ENCODE measurements at places on chromosomes 12 and 14.

DNA sequence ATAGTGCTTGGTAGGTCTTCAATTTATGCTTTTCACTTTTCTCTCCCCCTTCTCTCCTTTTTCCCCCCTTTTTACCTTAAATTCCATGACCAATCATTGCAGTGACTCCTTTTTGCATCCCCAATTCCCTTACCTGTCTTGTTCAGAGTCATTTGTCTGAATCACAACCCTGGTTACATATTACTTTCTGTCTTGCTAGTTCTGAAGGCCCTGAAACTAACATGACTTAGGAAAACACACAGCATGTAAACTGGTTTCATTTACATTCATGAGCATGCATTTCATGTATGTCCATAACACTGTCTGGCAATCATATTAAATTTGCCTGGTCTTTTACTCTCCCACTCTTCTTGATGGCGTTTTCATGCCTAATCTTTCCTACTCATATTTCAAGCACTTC lies 20.3 kb upstream of the FOXG1 start:
- no peak for DNase-seq

GRCh38 chr12:43113135-43113534 lies 438.9 kb downstream of the ADAMTS20 start:
- DNase-seq, result no peak

- no peak for DNase-seq
Observed at GRCh38 chr12:106647793-106648514, 65.2 kb downstream of the RFX4 start.

DNA sequence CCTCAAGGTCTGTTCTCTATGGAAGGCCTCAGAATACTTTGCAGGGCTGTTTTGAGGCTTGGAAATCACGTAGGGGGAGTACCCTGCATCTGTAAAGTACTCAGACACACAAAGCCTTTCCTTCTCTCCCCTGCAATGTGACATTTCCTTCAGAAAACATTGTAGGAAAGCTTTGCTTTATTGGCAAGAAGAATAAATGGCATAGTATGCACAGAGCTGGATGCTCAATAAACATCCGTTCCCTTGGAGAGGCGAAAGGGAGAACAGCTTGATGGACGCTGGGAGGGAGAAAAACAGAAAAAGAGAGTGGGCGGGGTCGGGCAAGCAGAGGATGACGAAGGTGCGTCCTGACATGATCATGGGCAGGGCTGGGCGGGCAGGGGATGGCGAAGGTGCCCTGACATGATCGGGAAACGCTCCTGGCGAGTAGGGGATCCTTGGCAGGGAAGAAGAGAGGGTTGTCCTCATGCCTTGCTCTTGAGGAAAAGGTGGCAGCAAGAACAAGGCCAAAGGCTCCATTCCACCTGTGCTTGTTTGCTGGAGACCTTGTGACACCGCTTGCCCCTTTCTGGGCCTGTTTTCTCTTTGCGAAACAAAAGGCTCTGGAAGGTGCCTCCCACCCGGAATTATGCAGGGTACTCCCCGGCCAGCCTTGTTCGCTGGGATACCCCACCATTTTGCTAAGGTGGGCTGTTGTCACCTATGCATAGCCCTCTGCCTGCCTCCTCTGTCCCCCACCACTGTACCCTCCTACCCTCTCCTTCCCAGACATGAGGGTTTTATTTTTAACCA lies 21.1 kb downstream of the IRF2BPL start:
- DNase-seq, result no peak

DNA sequence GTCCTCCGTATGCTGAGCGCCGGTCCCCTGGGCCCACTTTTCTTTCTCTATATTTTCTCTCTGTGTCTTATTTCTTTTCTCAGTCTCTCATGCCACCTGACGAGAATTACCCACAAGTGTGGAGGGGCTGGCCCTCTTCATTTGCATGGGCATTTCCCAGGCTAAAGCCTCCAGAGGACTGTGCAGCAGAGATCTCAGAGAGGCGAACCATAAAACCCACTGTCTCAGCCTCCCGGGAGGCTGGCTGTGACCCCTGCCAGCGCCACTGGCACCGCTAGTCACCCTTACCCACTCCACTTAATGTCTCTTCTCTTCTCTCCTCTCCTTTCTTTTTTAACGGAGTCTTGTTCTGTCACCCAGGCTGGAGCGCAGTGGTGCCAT lies 7.1 kb upstream of the SERPINA9 start:
- no peak for DNase-seq

GRCh38 chr12:109885616-109886015 lies 5.3 kb upstream of the GLTP start:
- DNase-seq, result no peak

GRCh38 chr14:70045310-70045709 lies 143.4 kb downstream of the SLC8A3 start:
- DNase-seq, result no peak

- DNase-seq, result no peak
Observed at GRCh38 chr12:124422570-124423523, 128.0 kb downstream of the RFLNA start.

DNA sequence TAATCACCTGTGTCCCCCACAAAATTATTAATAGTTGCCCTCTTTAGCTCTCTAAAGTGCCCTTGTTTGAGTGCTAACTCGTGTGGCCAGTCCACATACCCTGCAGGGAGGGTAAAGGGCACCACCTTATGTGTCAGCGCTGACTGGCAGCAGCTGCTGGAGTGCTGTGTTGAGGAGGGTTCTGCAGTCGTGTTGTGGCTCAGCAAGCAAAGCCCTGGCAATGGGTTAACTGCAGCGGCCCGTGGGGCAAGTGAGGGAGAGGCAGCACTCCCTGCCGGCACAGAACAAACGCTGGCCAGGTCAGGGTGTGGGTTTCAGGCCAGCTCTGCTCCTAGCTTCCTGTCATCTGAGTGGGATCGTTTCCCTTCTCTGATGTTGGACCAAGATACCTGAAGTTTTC lies 369.8 kb downstream of the CACNA1C start:
- no peak for DNase-seq

- no peak for DNase-seq
Observed at GRCh38 chr12:123044351-123044750, 63.9 kb downstream of the ARL6IP4 start.

GRCh38 chr12:125966641-125967040 lies 901.4 kb downstream of the AACS start:
- DNase-seq, result no peak

- no peak for DNase-seq
Observed at GRCh38 chr14:70100071-70100470, 88.7 kb downstream of the SLC8A3 start.

GRCh38 chr14:56244138-56244789 lies 126.1 kb downstream of the PELI2 start:
- no peak for DNase-seq

- no peak for DNase-seq
Observed at GRCh38 chr12:3366451-3367110, 124.4 kb upstream of the PRMT8 start.

DNA sequence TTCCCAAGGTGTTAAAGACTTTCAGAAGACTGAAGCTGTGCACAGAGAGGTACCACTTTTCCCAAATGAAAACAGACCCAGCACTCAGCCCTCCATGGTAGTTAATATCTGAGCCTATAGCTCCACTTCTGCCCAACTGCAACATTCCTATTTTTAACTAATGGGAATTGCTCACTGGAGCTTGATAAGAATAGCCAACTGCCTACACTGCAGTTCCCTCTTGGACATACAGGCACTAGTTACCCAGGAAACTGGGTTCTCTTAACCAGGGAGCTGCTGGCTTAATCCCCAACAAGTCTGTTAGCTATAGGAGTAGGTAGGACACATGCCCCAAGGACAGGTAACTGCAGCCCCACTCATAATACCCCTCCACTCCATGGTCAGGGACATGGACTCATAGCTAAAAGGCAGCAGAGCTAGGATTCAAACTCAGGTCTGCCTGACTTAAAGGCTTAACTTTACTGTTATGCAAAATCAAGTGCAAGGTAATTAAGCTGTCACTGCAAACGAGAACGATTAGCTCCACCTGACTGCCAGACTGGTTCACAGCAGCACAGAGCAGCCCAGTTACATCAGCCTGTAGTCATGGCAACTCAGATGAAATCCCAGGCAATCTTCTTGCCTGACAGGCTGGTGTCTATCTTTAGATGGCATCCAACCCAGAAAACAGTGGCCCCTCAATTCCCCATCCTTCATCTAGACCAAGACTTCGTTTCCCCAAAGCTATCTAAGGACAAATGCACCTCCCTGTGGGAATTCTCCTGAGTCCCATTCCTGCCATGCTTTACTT lies 77.1 kb upstream of the ACTN1 start:
- DNase-seq, result no peak

GRCh38 chr12:123877968-123878367 lies 94.7 kb downstream of the CCDC92 start:
- no peak for DNase-seq

DNA sequence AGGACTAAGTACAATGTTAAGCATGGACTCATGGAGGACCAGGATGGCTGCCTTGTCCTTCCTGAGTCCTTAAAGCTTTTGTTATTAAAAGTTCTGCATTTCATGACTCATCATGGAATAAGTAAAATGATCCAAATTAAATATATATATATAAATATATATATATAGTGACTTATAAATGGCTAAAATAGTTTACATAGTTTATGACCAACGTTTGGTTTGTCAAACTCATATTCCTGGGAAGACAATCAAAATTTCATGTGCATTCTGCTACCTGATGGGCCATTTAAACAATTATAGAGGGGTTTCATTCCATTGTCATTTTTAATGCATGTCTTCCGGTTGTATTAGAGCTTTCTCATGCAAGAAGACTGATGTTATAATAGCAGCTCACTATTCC lies 1190.7 kb downstream of the FSCB start:
- no peak for DNase-seq

- no peak for DNase-seq
Observed at GRCh38 chr14:34684578-34684977, 29.8 kb downstream of the CFL2 start.

DNA sequence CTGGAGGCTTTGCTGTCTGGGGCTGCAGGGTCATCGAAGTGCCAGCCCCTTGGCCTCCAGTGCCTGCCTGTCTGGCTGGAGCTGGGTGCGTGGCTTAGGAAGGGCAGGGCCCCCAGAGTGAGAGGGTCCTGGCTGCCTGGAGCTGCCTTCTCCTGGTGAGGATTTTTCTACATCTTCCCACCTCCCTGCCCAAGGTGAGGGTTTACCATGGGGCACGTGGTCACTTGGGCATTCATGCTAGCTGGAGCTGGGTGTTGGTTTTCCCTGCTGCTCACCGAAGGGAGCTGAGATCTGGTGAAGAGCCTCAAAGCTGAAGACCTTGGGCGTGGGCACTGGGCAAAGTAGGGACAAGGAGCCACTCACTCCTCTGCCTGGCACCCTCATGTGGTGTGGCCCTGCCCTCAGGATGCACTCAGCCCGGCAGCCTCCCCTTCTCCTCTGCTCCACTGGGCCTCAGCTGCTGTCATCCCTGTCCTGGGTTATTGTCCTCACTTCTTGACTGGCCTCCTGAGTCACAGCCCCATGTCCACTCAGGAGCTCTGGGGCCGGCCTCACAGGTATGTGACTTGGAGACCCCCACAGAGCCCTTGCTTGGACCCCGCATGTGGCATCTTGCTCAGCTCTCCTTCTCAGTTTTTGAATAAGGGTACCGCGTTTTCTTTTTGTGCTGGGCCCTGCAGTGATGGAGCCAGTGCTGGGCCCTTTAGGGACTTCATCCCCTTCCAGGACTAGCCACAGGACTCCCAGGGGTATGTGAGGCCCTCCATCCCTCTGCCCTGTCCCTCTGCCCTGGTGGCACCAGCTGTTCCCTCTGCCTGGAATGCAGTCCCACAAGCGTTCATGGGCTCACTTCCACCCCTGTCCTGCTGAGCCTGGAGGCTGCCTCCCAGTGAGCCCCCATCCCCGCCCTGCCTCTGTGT lies 1.6 kb downstream of the CEP170B start:
- DNase-seq, result no peak

GRCh38 chr12:115763376-115763775 lies 514.1 kb downstream of the MED13L start:
- DNase-seq, result no peak

GRCh38 chr12:43964961-43965360 lies 129.1 kb downstream of the TMEM117 start:
- DNase-seq, result no peak

- no peak for DNase-seq
Observed at GRCh38 chr12:46087916-46088439, 97.6 kb upstream of the SCAF11 start.

DNA sequence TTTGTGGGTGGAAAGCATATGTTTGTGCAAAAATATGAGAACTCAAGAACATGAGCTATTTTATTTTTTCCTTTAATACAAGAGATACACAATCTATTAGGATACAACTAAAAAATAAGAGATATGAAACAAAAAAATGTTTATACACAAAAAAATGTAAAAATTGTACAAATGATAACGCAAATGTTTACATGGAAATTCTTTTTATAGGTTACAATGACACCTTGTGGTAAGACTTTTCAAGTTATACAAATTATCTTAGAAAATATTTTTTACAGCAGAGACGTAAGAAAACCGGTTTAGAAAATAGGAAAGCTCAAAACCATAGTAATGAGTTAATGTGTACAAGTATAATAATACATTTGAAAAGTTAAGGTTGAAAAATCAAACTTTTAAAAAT lies 25.5 kb downstream of the CEP83 start:
- no peak for DNase-seq

DNA sequence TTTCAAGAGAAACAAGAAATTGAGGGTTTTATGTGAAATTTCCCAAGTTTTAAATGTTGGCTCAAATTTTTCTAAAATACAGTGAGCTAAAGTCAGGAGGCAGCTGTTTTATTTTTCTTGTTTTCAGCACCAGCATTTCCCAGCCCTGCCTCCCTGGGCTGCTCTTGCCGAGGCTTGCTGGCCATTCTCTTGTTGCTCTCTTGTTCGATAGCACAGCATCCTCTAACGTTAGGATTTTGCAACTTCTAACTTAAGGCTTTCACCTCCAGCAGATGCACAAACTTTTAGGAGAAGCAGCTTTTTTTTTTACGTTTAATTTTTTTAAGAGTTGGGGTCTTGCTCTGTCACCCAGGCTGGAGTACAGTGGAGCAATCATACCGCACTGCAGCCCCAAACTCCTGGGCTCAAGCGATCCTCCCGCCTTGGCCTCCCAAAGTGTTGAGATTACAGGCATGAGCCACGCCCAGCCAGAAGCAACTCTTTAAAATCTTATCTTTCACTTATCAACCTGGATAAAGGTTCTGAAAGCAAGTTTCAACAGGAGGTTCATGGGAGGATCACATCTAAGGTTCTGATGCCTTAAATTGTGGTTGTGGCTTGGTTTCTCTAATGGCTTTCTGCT lies 40.2 kb downstream of the B4GALNT3 start:
- no peak for DNase-seq

GRCh38 chr12:15179672-15180071 lies 41.5 kb downstream of the RERG start:
- DNase-seq, result no peak

- DNase-seq, result no peak
Observed at GRCh38 chr14:67268426-67269150, 27.4 kb downstream of the PALS1 start.

GRCh38 chr14:42140831-42141279 lies 534.2 kb downstream of the LRFN5 start:
- no peak for DNase-seq

GRCh38 chr12:34595749-34596733 lies 573.7 kb downstream of the ALG10 start:
- DNase-seq, result no peak
